ENCODE measurements at places on chromosomes 1 and 21.

- no peak for DNase-seq
Measured at GRCh38 chr1:67446893-67447292, 16.7 kb upstream of the SERBP1 start.

DNA sequence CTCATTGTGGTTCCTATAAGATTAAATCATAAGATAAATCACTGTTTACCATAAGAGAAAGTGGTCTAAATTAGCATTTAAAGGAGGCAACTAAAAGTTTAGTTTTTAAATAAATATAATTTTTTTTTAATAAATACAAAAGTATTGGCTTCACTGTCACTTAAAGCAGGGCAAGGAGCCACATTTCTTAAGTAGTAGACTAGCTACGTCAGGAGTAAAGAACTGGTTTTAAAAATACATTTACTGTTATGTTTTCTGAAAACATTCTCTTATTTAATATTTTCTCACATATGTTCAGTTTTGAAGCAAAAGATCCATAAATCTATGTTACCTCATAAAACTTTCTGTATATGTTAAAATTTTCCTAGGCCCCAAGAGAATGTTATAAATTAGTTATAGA, 2.2 kb downstream of the ANGPTL1 start:
- DNase-seq, result no peak

- DNase-seq, result no peak
Measured at GRCh38 chr1:51301152-51301843, 29.1 kb downstream of the TTC39A start.

DNA sequence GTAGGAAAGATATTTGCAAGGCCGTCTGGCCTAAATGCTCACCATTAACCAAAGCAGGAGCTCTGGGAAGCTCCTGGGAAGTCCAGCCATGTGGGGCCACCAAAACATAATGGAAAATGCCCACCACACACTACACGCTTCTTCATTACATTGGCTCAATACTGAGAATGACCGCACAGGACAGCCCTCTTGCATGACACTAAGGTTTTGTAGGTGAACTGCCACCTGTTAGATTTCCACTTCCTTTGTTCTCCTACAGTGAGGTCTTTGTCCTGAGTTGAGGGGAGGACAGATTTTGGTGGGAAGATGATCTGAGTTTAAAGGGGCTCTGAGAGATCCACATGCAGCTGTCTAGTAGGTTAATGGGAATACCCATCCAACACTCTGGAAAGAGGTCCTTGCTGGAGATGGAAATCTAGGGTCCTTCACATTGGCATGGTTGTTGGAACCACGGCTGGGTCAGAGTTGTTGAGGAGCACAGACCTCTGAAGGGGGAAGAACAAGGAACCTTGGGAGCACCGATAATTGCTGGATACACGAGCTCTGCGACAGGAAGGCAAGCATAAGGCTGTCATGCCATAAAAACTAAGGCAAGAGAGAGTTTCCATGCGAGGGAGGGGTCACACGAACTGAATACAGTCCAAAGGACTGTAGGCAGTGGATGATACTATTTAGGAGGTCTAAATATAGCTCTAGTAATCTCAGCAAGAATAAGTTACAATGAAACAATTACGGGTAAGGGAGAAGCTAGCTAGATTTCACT, 105.5 kb upstream of the IRF2BP2 start:
- DNase-seq, result no peak

- no peak for DNase-seq
Measured at GRCh38 chr1:29825941-29826415, 589.7 kb downstream of the PTPRU start.

DNA sequence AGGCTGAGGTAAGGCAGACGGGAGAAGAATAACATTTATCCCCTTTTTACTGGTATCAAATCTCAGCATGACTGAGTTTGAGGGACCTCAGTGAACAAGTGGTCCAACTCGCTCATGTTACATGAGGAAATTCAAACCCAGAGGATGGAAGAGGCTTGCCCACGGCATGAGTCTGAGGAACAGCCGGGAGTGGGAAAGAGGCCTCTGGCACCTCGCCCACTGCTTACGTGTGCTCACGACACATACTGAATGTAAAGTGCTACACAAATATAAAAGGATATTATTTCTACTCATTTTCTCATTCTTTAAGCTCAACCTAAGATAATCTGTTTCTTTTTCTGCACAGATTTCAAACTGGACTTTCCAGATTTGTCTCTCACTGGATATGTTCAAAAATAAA, 14.7 kb downstream of the BEND5 start:
- no peak for DNase-seq

DNA sequence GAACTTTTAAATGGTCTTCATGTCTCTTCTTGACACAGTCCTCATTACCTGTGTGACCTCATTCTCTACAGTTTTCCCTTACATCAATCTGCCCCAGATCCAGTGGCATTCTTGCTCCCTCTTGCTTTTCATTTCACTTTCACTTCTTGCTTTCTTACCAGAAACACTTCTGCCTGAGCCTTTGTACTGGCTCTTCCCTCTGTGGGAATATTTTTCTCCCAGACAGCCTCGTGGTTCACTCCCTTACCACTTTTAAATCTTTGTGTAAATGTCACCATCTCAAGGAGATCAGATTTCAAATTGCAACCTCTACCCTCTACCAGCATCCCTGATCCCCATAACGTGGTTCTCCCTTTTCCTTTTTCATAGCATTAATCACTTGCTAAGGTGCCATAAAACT, 73.2 kb downstream of the DISC1 start:
- no peak for DNase-seq

DNA sequence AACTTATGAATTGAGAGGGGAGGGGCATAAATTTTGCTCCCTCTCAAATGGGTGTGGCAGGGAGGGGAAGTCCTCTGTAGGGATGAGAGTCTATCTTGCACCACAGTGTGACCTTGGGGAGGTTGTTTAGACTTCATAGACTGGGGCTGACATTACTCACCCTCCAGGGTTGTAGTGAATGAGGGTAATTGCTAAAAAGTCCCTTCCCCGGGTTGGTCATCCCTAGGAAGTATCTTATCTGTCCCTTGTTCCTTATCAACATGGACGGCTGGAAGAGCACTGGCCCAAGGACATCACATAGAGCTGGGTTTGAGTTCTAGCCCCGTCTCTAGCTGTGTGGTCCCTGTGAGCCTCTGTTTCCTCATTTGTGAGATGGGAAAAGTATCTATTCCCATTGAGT, 52.4 kb upstream of the SLC2A1 start:
- no peak for DNase-seq

- DNase-seq, result no peak
Measured at GRCh38 chr1:56376188-56376984, 203.0 kb downstream of the PLPP3 start.

DNA sequence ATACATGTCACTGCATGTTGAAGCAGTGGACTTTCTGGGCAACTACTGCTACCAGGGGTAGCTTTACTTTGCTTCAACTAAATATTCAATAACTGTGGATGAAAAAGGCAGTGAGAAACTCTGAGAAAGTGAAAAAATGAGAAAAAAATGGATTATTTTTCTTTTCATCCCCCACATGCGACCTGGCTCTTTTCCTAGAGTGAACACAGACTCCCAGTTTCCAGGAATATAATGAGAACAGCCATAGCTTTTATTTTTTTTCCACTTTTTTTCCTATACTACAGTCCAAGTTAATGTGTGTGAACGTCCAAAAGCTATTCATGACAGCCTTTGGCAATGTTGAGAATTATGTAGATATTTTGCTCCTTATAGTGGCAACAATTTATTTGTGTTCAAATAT, 230.4 kb downstream of the DNM3 start:
- no peak for DNase-seq

- DNase-seq, result no peak
Measured at GRCh38 chr1:156195853-156196252, 1.9 kb downstream of the SLC25A44 start.

DNA sequence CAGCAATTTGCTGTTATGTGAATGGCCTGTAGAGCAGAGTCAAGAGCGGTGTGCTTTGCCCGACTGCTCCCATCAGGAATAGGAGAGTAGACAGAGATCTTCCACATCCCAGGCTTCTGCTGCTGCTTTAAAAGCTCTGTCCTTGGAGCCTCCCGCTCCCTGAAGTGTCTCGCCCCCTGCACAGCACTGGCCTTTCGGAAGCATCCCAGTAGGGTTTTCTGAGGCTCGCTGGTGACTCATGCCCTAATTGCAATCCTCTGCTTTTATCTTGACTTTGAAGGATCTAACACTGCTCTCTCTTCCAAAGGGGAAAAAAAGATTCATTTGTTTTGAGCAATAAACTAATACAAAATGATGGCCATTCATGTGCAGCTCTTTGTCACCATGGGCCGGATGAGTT, 13.3 kb upstream of the CD101 start:
- no peak for DNase-seq

- DNase-seq, result no peak
Measured at GRCh38 chr1:151626740-151627334, 15.0 kb downstream of the SNX27 start.

- DNase-seq, result no peak
Measured at GRCh38 chr1:155113450-155113980, 14.2 kb upstream of the EFNA1 start.

GRCh38 chr1:161091093-161091492, 1.7 kb upstream of the NECTIN4 start:
- no peak for DNase-seq
